GM19239 (cell line): ENCODE measurements at places on chromosomes 1 and 21.

DNA sequence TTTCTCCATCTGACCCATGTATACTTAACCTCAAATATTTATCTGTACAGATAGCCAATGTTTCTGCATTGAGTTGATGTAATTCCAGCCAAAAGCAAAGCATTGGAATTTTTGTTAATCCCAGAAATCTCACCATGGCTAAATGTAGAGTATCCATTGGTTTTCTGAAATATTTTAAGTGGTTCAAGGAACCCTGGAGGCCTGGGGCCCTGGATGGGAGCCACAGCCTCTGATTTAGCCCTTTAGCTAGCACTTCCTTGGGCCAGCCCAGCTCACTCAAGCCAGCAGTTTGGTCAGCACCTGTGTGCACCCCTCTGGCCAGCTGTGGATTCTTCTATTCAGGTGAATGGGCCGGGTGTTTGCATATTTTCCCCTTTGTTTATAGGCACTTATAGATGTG is 18.8 kb upstream of the EPS8L3 start:
- DNase-seq, result no peak

DNA sequence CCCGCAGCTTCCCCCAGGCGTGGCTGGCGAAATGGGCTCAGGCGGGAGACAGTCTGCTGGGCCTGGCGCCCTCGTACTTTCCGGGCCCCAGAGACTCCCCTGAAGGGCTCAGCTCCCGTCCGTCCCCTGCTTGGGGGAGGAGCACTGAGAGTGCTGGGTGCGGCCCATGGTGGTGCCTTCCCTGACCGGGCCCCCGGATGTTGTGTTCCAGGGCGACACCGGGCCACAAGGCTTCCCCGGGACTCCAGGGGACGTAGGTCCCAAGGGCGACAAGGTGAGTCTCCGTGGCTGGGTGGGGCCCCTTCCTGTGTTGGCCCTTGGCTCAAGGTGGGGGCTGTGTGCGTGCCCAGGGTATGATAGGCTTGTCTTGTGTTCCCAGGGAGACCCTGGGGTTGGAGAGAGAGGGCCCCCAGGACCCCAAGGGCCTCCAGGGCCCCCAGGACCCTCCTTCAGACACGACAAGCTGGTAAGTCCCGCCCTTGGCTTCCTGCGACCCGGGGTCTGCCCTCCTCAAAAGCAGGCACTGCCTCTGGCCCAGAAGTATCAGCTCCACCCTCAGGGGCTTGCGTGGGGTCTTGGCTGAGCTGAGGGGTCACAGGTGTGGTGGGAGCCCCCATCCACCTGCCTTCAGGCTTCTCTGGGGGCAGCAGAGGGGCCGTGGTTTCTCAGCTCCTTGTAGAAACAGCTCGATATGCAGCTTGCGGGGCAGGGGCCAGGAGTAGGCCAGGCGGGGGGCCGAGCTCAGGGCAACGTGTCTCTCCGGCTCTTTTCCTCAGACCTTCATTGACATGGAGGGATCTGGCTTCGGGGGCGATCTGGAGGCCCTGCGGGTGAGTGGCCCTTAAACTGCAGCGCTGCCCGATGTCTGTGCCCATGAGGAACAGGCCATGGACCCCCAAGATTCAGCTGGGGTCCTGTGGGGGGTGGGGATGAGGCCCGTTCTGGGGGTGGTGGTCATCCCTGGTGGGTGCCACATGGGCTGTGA is 62.3 kb downstream of the SLC19A1 start:
- no peak for DNase-seq

DNA sequence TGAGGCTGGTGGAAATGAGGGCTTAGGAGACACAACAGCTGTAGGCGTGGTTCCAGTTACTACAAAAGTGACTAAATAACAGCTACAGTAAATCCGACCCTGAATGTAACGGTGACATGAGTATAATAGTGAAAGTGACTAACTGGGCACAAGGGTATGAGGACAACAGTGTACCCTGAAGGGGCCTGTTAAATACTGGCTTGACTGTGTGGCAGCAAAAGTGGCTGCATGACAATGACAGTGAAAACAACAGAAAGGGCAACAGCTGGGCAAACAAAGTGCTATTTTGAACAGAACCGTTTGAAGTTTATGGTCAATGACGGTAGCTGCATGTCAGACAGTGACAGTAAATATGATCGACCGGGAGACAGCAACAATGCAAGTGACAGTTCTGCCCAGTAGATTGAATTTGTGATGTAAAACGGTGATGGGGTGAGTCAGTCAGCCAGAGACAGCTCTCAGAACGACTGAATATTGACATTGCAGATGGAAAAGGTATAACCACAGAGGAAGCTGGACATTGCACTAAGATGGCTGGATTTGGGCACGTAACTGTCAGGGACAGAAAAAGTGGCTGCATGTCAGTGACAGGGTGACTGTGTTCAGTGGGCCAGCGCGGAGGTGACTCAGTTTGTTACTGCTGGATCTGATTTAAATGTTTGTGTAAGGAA is 1.2 kb upstream of the ZBTB40 start:
- DNase-seq, result no peak

DNA sequence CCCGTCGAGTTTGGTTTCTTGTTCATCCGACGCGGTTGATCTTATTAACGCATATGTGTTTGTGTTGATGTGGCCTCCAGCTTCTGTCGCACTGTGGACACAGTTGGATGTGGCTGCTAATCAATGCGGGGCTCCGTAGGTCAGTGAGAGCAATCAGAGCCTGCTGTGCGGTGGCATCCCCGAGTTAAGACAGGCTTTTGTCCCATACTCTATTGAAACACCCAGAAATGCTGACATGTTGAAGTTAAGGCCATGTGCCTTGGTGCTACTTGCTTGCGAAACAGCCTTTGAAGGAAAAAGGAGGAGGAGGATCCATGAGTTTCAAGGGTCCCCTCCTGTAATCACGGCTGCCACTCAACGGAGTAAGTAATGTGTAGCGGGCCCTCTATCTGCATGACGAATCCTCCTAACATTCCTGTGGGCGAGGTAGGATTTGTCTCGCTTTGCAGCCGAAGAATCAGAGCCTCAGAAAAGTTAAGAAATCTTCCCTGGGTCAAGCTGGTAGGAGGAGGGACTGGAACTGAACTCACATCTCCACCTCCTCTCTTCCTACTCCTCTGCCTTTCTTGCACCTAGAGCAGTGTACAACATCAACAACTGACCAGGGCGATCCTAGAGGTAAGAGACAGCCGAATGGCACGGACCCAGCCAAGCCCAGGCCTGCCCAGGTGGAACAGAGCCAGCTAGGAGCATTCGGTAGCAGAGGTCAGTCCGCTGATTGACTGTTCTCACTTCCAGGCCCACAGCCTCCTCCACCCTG is 19.5 kb downstream of the PDE9A start:
- DNase-seq, result no peak

DNA sequence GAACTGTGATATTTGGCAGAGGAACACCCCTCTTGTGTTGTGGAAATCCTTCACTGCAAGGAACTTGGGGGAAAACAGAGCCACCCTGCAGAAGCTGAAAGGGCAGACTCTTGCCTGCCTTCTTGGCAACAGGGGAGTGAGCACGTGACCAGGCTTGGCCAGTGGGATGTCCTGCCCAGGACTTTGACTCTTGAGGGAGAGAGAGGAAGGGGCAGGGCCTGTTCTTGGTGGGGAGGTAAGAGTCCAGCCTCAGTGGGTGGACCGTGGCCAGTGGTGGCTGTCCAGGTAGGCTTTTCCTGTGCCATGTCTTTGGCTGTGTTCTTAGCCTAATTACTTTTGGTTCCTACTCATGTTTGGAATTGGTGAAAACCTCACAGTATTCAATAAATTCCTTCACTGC is 8.6 kb upstream of the AK2 start:
- DNase-seq, result no peak

DNA sequence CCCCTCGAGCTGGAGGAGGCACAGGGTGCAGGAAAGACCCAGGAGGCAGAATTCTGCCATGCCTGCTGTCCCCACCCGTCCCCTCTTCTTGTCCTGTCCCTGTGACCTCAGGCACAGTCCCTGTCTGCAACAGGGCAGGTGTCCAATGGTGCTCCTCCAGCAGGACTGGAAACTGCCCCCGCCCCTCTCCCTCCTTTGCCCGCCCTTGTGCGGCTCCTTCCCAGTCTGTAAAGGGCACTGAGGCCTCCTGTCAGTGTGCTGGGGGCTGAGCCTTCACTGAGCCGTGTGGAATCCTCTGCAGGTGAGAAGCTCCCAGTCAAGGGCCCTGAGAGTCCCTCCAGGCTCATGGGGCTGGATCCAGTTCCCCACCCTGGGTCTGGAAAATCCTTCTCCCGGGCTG is 28.9 kb downstream of the PRDM16 start:
- no peak for DNase-seq

GRCh38 chr1:71135571-71135970 is 54.7 kb upstream of the ZRANB2 start:
- DNase-seq, result no peak

DNA sequence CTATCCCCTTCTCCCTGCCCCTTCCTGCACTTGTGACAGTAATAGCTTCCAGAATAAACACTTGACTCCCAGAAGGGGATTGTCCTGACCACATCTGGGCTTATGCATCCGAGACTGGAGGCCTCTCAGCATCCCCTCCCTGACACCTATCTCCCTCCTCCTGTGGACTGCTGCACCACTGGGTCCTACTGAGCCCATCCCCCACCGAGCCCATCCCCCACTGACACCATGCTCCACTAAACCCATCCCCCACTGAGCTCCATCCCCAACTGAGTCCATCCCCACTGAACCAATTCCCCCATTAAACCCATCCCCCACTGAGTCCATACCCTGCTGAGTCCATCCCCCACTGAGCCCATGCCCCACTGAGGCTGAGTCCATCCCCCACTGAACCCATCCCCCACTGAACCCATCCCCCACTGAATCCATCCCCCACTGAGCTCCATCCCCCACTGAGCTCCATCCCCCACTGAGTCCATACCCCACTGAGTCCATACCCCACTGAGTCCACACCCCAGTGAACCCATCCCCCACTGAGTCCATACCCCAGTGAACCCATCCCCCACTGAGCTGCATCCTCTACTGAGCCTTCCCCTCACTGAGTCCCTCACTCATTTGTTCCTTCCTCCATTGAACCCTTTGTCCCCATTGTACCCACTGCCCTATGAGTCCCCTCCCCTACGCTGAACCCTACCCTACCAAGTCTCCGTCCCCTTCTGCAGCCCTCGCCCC is 5.6 kb downstream of the PDZK1IP1 start:
- no peak for DNase-seq

- DNase-seq, result no peak
Observed at GRCh38 chr1:217273866-217274265, 357.0 kb downstream of the GPATCH2 start.

- no peak for DNase-seq
Observed at GRCh38 chr1:221946768-221947167, 204.9 kb upstream of the DUSP10 start.

GRCh38 chr21:33869873-33870272 is 45.7 kb downstream of the ATP5PO start:
- DNase-seq, result no peak

DNA sequence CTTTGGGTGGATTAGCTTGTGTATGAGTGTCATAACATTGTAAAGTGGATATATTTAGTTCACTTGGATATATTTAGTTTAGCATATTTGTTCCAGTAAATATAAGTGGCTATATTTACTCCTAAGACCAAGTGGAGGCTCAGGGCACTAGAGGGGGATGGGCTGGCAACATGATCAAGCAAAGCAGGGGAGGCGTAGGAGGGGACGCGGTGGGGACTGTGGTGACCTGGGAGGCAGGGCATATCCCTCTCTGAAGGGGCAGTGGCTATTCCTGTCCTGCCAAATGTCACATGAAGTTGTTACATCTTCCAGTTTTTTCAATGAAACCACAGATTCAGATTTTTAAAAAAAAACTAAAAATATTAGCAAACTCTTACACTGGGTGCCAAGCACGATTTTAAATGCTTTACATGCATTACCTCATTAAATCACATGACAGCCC is 51.9 kb upstream of the EDN2 start:
- DNase-seq, result no peak

- DNase-seq, result no peak
Observed at GRCh38 chr1:23380719-23381118, 11.1 kb upstream of the ZNF436 start.
